ENCODE measurements at places on chromosomes 5 and 9.
A peak's percentile ranks its signal among the peaks of the same experiment; 100 is the strongest.

- no peak overlapping the region for H3K27ac ChIP-seq
- no peak overlapping the region for H3K4me3 ChIP-seq
- peaks cover 6% of the 10 kb centered on the region for H3K4me1 ChIP-seq
- no peaks in the 10 kb centered on the region for H3K27me3 ChIP-seq
These were observed 10.4 kb downstream of the FUBP3 start for GRCh38 chr9:130589754-130590153.

DNA sequence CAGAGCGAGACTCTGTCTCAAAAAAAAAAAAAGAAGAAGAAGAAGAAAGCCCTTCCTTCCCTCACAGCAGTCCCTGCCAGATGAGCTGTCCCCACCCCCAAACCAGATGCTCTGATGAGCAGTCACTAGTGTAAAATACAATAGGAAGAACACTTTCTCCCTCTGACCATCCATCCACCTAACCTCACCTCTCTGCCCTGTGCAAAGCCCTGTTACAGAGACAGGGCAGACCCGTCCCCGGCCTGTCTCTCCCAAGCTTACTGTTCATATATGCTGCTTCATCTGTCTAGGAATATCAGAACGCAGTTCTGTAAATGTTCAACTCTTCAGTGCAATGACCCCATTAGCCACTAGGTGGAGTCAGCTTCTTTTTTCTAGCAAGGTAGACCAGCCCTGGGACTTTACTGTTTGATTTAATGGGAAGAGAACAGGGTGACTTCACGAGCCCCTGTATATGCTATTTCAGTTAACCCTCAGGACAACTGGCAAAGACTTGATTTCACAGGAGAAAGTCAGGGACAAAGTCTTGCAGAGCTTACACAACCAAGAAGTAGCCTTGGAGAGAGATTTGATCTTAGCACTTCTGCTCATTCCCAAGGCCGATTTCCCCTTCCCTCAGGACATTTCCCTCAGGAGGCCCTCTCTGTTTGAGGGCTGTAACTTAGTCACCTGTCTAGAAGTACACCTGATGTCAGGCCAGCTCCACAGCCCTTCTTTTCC, 14.9 kb upstream of the FGFR4 start:
- H3K4me3 ChIP-seq, result no peak overlapping the region
- H3K36me3 ChIP-seq, result peaks cover 19% of the 10 kb centered on the region
- no peaks in the 10 kb centered on the region for H3K27me3 ChIP-seq
- H3K4me1 ChIP-seq, result peaks cover 5% of the 10 kb centered on the region
- H3K27ac ChIP-seq, result no peak overlapping the region
- peak; percentile 49 for DNase-seq

- H3K4me3 ChIP-seq, result no peak overlapping the region
- H3K4me1 ChIP-seq, result no peaks in the 10 kb centered on the region
- no peaks in the 10 kb centered on the region for H3K36me3 ChIP-seq
- no peak overlapping the region for H3K27ac ChIP-seq
- peak; percentile 24 for DNase-seq
- H3K27me3 ChIP-seq, result peaks cover 9% of the 10 kb centered on the region
These were observed 36.1 kb upstream of the OSMR start for GRCh38 chr5:38809388-38810359.

GRCh38 chr5:134247428-134248224, 21.8 kb upstream of the PPP2CA start:
- H3K27me3 ChIP-seq, result peaks cover 11% of the 10 kb centered on the region
- no peaks in the 10 kb centered on the region for H3K4me1 ChIP-seq
- no peaks in the 10 kb centered on the region for H3K36me3 ChIP-seq

- H3K27me3 ChIP-seq, result peaks cover 2% of the 10 kb centered on the region
- no peak overlapping the region for H3K4me3 ChIP-seq
- DNase-seq, result no peak
- peaks cover 15% of the 10 kb centered on the region for H3K4me1 ChIP-seq
These were observed 34.6 kb downstream of the GADD45G start for GRCh38 chr9:89639367-89639795.

GRCh38 chr5:88679638-88680037, 203.3 kb downstream of the MEF2C start:
- H3K27me3 ChIP-seq, result peaks cover 80% of the 10 kb centered on the region
- no peak overlapping the region for H3K4me3 ChIP-seq
- H3K4me1 ChIP-seq, result peaks cover 36% of the 10 kb centered on the region

GRCh38 chr5:54874337-54875021, 110.9 kb downstream of the ESM1 start:
- H3K4me3 ChIP-seq, result no peak overlapping the region
- no peak overlapping the region for H3K27ac ChIP-seq
- H3K4me1 ChIP-seq, result peaks cover 3% of the 10 kb centered on the region
- no peaks in the 10 kb centered on the region for H3K36me3 ChIP-seq
- H3K27me3 ChIP-seq, result peaks cover 77% of the 10 kb centered on the region

DNA sequence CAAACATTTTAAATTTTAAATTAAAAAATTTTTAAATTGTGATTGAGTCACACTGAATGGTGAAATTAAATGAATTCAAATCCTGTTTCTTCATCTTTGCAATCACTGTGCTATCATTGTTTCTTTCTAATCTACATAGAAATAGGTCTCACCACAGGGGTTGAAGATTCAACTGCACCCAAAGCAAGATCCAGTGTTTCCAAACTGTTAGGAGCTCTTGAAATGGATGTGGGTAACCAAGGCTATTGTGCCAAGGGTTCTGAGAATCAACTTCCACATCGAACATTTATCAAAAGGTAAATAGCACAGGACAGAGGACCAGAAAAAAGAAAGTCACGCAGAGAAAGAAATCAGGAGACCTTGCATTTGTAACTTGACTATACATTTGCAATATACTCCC, 172.6 kb upstream of the RASEF start:
- H3K4me1 ChIP-seq, result no peaks in the 10 kb centered on the region
- DNase-seq, result no peak
- no peaks in the 10 kb centered on the region for H3K36me3 ChIP-seq
- no peaks in the 10 kb centered on the region for H3K27me3 ChIP-seq

GRCh38 chr5:56871777-56872176, 37.6 kb upstream of the SETD9 start:
- H3K36me3 ChIP-seq, result peaks cover 47% of the 10 kb centered on the region
- no peaks in the 10 kb centered on the region for H3K27me3 ChIP-seq
- H3K27ac ChIP-seq, result no peak overlapping the region
- H3K4me1 ChIP-seq, result no peaks in the 10 kb centered on the region

DNA sequence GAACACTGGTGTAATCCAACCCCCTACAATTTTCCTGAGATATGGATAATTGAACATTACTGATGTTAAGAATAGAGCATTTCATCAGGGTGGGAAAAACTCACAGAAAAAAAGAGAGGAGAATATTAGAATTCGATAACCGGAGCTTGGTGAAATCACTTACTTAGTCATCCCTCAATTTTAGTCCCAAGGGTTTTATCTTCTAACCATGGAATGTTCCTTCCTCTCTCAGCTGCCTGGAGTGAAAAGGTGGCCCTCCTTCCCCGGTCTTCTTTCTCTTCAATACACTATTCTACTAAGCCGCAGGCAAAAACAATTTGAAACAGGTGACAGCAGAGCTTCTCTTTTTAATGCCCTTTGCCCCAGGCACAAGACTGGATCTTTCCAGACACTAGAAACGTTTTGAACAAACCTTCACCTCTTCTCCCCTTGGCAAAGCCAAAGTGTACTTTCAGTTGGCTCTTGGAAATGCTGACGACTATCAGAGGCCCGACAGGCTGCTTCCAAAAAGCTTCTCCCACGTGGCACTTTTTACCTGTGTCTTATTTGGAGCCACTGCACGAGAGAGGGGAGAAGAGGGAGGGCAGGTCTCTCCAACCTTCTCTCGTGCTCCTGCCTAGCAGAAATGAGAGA, 543.9 kb downstream of the TLE1 start:
- no peaks in the 10 kb centered on the region for H3K27me3 ChIP-seq
- no peak overlapping the region for H3K27ac ChIP-seq
- H3K4me3 ChIP-seq, result no peak overlapping the region
- no peaks in the 10 kb centered on the region for H3K36me3 ChIP-seq
- no peaks in the 10 kb centered on the region for H3K4me1 ChIP-seq

- H3K27me3 ChIP-seq, result peaks cover 2% of the 10 kb centered on the region
- H3K27ac ChIP-seq, result no peak overlapping the region
- no peak for DNase-seq
- no peak overlapping the region for H3K4me3 ChIP-seq
- no peaks in the 10 kb centered on the region for H3K36me3 ChIP-seq
These were observed 217.1 kb upstream of the CD180 start for GRCh38 chr5:67413721-67414120.

DNA sequence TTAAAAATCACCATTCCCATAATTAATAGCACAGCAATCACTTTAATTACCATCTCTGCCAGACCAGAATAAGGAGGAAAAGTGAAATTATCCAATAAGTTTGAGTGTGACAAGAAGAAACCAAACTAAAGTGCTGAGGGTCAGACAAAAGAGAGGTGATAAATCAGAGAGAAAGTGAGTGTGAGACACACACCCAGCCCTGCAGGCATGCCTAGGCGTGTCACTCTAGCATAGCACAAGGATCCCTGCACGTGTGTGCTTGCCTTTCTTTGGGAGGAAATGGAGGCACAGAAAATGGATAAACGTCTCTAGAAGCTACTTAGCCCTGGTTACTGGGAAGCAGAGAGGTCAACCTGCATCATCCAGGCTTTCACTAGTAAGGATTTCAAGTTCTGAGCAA, 56.2 kb downstream of the SEMA6A start:
- no peaks in the 10 kb centered on the region for H3K36me3 ChIP-seq
- H3K27ac ChIP-seq, result no peak overlapping the region
- H3K27me3 ChIP-seq, result no peaks in the 10 kb centered on the region
- H3K4me1 ChIP-seq, result no peaks in the 10 kb centered on the region

GRCh38 chr5:157290981-157291711, 25.2 kb downstream of the CYFIP2 start:
- peak overlapping the region; percentile 84 for H3K27ac ChIP-seq
- no peak for DNase-seq
- H3K36me3 ChIP-seq, result peaks cover 58% of the 10 kb centered on the region

DNA sequence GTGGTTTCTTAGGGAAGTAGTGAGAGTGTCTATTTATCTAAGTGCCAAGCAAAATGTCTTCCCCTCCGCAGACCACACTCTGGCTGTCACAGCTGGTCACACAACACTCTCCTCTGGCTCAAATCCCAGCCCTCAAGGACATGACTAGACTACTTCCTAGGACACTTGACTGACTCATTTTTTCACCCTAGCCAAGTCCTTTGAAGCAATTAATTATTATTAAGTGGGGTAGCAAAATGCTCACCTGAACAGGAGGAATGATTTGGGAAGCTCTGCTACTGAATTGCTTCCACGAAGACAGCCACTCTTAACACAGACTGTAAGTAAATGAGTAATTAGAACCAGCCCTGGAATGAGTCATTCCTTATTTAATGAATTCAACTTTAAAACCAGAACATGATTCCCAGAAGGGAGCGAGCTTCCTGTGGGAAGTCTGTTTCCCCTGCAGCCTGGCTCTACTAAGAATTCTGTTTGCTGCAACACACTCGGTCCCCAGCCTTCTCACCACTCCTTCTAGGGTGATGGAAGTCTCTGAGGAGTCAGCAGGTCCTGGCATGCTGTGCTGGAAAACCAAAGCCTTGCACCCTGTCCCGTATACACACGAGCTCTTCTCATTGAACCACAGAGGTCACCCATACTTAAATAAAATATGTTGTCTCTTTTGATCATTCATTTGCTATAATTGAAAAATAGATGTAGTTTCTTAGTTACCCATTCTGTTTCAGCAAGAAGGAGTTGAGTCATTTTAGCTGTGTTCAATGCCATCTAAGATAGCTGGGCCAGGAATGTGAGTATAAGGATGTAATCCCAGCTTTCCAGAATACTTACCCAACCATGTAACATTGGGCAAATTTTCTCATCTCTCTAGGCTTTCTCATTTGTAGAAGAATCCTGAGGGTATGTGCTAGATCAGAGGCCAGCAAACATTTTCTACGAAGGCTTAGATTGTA, 218.6 kb upstream of the RASEF start:
- H3K27ac ChIP-seq, result no peak overlapping the region
- peaks cover 1% of the 10 kb centered on the region for H3K27me3 ChIP-seq
- DNase-seq, result no peak
- H3K4me1 ChIP-seq, result no peaks in the 10 kb centered on the region
- no peak overlapping the region for H3K4me3 ChIP-seq
- H3K36me3 ChIP-seq, result no peaks in the 10 kb centered on the region

GRCh38 chr5:139571543-139571942, 10.4 kb downstream of the UBE2D2 start:
- H3K36me3 ChIP-seq, result peaks cover 22% of the 10 kb centered on the region
- no peak overlapping the region for H3K4me3 ChIP-seq
- peak overlapping the region; percentile 36 for H3K27ac ChIP-seq
- DNase-seq, result no peak

GRCh38 chr5:154325566-154325965, 120.2 kb upstream of the SAP30L start:
- H3K36me3 ChIP-seq, result peaks cover 14% of the 10 kb centered on the region
- no peak for DNase-seq
- peaks cover 12% of the 10 kb centered on the region for H3K4me1 ChIP-seq
- H3K27me3 ChIP-seq, result no peaks in the 10 kb centered on the region
- no peak overlapping the region for H3K4me3 ChIP-seq
- no peak overlapping the region for H3K27ac ChIP-seq

DNA sequence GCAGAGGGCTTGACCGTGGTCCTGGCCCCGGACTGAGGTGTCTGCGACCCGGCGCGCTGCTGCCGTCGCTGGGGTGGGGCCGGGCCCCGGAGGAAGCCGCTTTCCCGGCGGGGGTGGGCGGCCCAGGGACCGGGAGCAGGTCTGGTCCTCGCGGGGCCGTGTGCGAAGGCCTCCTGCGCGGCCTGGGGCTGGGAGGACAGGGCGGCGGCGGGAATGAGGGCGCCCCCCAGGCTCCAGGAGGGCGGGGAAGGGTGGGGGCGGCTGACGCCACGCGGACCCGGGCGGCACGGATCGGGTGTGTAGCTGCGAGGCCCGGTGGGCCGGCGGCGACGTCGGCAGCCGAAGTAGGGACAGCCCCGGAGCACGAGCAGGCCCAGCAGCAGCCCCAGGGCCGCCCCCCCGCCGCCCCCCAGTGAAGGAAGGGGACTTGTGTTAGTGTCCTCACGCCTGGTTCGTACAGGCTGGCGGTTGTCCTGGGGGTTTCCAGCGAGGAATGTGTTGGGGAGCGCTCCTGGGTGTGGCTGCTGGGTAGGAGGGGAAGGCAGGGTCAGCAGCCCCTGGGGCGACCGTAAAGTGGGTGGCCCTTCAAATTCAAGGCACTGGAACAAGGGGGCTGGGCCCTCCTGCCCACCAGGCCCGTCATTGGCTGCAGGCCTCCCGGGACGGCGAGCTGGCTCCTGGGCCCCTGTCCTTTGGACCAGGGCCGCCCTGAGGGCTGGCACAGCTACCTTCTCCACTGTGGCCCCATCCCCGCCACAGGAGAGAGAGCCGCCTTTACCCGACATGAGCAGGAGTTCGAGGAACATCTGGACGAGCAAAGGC, 597 bp upstream of the TMEM250 start:
- H3K4me1 ChIP-seq, result peaks cover 5% of the 10 kb centered on the region
- peak overlapping the region; percentile 76 for H3K27ac ChIP-seq
- peak overlapping the region; percentile 80 for H3K4me3 ChIP-seq
- no peaks in the 10 kb centered on the region for H3K27me3 ChIP-seq
- DNase-seq, result no peak

- H3K4me1 ChIP-seq, result peaks cover 26% of the 10 kb centered on the region
- H3K27ac ChIP-seq, result no peak overlapping the region
- peaks cover 24% of the 10 kb centered on the region for H3K36me3 ChIP-seq
- H3K4me3 ChIP-seq, result no peak overlapping the region
- DNase-seq, result no peak
These were observed 5.7 kb downstream of the EGR1 start for GRCh38 chr5:138471052-138471361.

GRCh38 chr5:181112476-181112875, 18.5 kb downstream of the OR2V1 start:
- H3K27ac ChIP-seq, result no peak overlapping the region
- no peak for DNase-seq
- H3K4me1 ChIP-seq, result peaks cover 8% of the 10 kb centered on the region
- H3K36me3 ChIP-seq, result peaks cover 2% of the 10 kb centered on the region

- peaks cover 7% of the 10 kb centered on the region for H3K27me3 ChIP-seq
- no peaks in the 10 kb centered on the region for H3K4me1 ChIP-seq
- H3K4me3 ChIP-seq, result no peak overlapping the region
- DNase-seq, result no peak
These were observed 379.1 kb downstream of the ENC1 start for GRCh38 chr5:74261421-74261820.
